ENCODE measurements at places on chromosomes 7 and 10.
A peak's percentile ranks its signal among the peaks of the same experiment; 100 is the strongest.

- DNase-seq = peak; percentile 22
Measured at GRCh38 chr10:1629326-1630198, 107.8 kb downstream of the ADARB2 start.

DNA sequence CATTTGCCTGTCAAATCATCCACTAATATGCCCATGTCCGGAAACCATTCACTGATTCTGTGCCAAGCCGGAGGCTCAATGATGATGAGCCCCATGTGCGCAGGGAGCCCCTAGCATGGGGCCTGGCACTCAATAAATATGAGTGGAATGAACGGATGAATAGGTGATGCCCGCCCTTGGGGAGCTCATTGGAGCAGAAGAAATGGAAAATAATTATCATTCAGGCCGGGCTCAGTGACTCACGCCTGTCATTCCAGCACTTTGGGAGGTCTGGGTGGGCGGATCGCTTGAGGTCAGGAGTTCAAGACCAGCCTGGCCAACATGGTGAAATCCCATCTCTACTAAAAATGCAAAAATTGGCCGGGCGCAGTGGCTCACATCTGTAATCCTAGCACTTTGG lies 11.0 kb downstream of the RHBDD2 start:
- no peak for DNase-seq

GRCh38 chr7:139776486-139777132 lies 1.2 kb downstream of the HIPK2 start:
- peak; percentile 34 for DNase-seq

- DNase-seq = no peak
Measured at GRCh38 chr10:129279446-129280154, 187.4 kb upstream of the MGMT start.

GRCh38 chr7:23956772-23957576 lies 247.0 kb downstream of the STK31 start:
- DNase-seq = no peak

DNA sequence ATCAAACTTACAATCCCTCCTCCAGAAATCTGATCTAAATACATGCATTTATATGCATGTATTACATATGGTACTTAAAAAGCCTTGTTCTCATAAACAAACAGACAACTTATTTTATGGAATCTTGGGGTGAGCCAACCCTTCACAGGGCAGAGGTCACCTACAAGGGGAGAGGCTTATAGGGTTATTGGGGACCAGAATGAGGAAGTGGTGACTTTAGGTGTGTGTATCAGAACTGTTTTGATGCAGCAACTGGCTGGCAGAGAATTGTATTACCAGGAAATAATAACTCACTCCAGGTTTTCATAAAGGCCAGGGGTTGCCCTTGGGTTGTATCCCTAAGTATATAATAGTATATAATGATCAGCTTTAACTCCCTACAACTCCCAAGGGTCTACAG lies 91.1 kb downstream of the SVIL start:
- DNase-seq = no peak

GRCh38 chr10:4671451-4672145 lies 154.4 kb upstream of the AKR1E2 start:
- DNase-seq = no peak

DNA sequence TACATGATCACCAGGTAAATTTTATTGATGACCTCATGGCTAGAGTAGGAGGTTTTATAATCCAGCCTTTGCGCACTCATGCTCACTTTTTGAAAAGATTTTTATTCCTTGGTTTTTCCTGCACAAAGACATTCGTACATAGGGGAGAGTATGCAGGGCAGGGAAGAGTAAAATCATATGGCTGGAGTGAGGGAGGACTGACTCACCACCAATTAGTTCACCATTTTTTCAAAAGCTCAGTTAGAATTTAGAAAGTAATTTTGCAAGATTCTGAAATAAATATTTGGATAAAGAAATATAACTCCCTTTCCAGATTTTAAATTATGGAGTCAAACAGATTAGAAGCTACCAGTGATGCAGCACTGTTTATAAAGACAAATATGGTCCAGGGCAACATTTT lies 111.9 kb downstream of the SEMA3D start:
- DNase-seq = no peak

DNA sequence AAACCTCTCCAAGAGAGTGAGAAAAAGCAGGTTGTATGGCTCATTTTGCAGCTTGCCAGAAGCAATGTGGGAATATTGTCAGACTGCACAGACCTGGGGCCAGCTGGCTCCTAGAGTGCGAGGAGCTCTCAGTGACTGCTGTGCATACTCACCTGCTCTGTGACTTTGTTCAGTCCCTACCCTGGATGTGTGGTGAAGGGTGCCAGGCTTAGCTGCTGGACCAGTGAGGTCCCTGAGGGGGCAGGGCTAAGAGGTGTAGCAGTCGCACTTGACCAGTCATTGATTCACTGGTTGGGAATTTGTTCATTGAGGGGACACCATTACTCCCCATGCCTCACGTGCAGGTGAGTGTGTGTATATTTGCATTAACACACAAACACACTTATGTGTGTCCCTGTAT lies 60.1 kb downstream of the IKZF1 start:
- peak; percentile 54 for DNase-seq

GRCh38 chr7:76091506-76091905 lies 43.6 kb downstream of the MDH2 start:
- DNase-seq = no peak

DNA sequence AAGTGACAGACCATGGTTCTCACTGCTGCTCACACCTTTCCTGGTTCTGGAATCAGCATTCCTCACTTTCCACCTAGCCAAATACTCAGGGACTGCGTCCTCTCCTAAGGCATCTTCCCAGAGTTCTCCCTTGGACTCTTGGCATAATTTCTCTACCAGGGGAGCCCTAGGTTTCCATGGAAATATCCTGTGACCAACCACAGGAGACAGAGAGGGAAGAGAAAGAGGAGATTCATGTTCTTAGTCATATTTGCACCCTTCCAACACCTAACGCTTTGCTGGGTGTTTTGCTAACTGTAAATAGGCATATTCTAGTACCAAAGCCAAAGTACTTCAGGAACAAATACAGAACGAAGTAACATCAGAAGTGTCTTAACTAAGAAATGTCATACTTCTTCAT lies 28.6 kb downstream of the DENND11 start:
- DNase-seq = no peak

- DNase-seq = no peak
Measured at GRCh38 chr7:157513162-157513621, 176.4 kb downstream of the DNAJB6 start.

GRCh38 chr7:41855798-41856197 lies 152.9 kb upstream of the INHBA start:
- no peak for DNase-seq

- DNase-seq = no peak
Measured at GRCh38 chr7:120304674-120305073, 31.7 kb downstream of the KCND2 start.

GRCh38 chr7:712381-713138 lies 13.9 kb upstream of the DNAAF5 start:
- no peak for DNase-seq

DNA sequence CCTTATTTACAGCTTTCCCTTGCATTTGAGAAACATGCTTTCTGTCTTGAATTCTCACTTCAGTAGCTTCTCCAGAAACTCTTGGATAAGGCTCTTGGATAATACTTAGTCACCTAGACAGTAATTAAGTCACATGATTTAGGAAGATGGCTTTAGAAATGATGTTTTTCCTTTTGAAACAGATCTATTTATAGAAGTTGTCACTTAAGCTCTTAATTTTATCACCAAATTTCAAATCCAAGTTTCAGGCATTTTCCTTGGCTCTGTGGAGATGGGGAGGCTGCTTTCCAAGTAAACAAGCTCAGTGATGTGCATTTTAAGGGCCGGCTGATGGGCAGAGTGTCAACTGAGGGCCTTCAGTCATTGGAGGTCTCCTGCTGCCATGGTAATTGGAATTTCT lies 130.3 kb downstream of the SRI start:
- DNase-seq = no peak

DNA sequence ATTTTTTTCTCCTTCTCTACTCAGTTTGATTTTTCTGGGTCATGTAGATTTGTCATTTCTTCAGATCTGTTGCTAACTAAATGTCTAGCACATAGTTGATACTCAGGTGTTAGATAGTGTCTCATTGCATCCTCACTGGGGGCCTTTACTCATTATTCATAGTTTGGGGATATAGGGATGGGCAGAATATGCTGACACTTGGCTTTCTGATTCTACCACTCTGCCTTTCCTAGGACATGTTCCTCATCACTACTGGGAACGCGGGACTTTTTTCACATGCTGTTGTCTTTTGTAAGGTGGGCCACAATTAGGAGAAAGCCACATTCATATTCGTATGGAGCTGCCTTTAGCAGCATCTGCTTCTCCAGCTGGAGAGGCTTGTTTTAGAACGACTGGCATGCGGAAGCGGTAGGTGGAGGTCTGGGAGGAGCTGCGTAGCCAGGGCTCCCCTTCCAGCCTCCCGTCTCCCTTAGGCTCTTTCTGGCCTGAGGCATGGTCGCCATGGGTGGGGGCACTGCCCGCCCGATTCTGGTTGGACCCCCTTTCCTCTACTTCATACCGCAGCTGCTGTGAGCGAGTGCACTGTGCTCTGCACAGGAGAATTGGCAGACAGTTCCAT lies 78.8 kb downstream of the SND1 start:
- DNase-seq = no peak

DNA sequence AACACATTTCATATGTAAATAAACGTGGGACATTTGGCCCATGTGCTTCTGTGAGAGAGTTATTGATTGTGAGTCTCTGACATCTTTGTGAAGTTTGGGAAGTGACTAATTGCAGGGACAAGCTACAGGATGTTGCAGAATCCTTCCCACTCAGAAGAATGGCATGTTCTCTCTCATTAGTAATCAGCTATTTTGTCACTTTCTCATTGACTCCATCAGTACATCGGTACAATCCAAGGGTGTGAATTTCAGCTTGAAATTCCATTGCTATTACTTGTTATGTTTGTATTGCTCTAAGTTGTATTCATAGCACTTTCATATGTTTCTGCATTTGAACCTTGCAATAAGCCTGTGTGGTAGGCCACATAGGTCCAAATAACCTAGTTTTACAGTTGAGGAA lies 100.0 kb upstream of the KCNMA1 start:
- no peak for DNase-seq

DNA sequence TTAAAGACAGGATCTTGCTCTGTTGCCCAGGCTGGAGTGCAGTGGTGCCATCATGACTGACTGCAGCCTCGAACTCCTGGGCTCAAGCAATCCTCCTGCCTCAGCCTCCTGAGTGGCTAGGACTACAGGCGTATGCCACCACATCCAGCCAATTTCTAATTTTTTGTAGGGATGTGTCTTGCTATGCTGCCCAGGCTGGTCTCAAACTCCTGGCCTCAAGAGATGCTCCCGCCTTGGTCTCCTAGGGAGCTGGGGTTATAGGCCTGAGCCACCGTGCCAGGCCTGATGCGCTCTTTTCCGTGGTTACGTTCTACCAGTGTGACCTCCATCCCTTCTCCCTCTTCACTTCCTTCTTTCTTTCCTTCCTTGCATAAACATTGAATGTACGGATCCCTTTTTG lies 34.2 kb upstream of the IL15RA start:
- no peak for DNase-seq

DNA sequence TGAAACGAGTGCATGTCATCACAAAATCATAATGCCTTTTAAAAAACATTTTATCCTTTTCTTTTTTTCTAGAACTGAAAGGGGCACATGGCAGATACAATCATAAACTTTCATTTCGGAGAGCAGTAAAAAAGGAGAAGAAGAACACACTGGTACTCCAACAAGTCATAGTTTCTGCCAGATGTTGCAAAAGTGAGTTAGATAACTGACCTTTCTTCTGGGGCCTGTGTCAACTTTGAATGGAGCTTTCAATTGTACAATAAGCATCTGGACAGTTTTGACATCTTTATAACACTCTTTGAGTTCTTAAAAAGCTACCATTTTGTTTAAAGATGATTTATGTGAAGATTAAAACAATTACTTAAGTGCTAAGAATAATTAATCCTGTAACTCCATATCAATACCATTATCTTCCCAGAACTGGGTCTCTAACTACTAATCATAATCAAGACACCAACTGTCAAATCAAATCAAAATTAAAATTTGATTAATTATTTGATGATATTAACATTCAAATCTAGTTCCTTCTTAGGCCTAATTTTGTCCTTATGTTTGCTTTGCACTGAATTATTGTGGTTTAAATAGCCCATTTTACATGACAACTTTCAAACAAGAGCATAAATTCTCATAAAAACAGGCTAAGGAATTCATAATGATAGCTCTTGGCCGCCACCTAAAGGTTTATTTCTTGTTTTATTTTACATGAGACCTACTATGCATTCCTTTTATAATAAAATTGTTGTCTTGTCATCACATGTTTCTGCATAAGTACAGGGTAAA lies 19.5 kb upstream of the ITGB8 start:
- DNase-seq = peak; percentile 85

GRCh38 chr7:129401967-129402860 lies 32.0 kb upstream of the STRIP2 start:
- no peak for DNase-seq

GRCh38 chr10:132136689-132137088 lies 50.1 kb upstream of the DPYSL4 start:
- DNase-seq = no peak
